ENCODE measurements at places on chromosomes 4 and X.
A peak's percentile ranks its signal among the peaks of the same experiment; 100 is the strongest.

GRCh38 chr4:10925996-10926395 is 241.4 kb upstream of the CLNK start:
- DNase-seq = peak; percentile 29

- no peak for DNase-seq
Measured at GRCh38 chrX:152202886-152203285, 64.5 kb upstream of the MAGEA10 start.

DNA sequence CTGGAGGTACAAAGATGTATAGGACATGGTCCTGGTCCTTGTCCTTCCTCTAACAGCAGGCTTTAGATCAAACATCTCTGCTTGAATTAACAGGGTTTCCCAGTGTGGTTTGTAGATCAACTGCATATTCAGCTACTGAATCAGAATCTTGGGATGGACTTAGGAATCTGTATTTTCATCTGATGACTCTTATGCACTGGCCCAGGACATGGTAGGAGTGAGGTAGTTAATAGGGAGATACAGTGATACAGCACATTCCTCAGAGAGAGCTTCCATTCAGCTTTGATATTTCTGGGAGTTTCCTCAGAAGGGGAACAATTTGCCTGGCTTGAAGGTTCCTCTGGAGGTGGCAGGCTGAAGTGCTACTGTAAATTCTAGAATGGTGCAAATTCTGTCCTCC is 203.1 kb downstream of the LARP7 start:
- DNase-seq = no peak

GRCh38 chr4:154709550-154709949 is 34.2 kb upstream of the LRAT start:
- no peak for DNase-seq

- DNase-seq = peak; percentile 44
Measured at GRCh38 chrX:8846266-8846665, 45.1 kb upstream of the FAM9A start.

GRCh38 chr4:56115898-56116297 is 167.2 kb downstream of the CEP135 start:
- DNase-seq = no peak
